Activated CD4-positive, alpha-beta T cell treated with anti-CD3 and anti-CD28 coated beads for 36 hours (primary cell): ENCODE measurements at places on chromosomes 2 and 18.

DNA sequence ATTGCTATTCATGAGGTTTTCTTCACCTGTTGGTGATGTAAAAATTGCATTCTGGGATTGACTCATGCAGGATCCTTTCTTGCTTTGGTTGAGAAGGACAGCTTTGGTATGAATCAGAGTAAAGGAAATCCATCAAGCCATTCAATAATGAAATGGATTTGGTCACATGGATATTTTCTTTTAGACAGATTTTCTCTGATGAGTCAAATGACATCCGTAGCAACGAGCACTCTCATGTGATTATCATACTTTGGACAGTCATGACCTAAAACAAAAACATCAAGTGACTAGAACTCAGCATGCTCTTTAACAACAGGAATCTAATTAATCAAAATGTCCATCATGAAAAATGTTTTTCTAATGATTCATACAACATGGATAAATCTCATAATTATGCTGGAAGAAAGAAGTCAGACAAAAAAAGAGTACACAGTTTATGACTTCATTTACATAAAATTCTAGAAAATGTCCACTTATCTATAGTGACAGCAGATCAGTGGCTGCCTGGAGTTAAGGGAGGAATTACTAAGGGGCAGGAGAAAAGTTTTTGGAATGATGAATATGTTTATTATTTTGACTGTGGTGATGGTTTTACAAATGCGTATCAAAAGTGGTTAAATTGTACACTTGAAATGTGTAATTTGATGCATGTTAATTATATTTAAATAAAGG lies 30.7 kb downstream of the TRAK2 start:
- DNase-seq = no peak

DNA sequence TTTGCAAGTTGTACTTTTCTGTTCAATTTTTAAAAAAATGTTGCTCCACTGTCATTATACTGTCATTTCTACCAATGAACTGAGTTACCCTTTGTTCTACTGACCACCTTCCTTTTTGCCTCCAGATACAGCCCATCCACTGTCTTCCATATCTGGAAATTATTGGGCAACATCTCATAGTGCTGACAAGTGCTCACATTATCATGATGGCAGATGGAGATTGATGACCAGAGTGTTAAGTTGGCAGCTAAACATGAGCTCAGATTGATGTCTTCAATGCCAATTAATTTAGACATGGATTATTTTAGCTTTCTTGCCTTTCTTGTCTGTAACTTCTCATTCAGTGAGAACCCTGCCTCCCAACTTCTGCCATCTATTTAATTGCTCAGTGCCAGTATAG lies 76.6 kb downstream of the KIAA1328 start:
- no peak for DNase-seq

DNA sequence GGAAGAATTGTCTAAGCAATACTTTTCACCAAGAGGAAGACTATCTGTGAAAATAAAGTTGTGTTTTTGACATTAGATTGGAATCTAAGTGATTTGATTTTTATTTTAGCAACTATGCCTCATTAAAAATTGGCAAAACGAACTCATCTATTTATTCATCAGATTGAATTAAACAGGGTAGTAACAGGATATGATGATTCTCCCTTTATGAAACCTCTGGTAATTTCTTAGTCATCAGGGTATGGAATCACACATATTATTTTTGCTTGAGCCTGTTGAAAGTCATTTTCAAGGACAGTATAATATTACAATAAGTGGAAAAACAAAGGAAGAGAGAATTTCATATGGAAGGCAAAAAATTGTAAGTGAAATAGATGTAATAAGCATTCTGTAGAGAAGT lies 22.0 kb downstream of the ZNF804A start:
- no peak for DNase-seq

DNA sequence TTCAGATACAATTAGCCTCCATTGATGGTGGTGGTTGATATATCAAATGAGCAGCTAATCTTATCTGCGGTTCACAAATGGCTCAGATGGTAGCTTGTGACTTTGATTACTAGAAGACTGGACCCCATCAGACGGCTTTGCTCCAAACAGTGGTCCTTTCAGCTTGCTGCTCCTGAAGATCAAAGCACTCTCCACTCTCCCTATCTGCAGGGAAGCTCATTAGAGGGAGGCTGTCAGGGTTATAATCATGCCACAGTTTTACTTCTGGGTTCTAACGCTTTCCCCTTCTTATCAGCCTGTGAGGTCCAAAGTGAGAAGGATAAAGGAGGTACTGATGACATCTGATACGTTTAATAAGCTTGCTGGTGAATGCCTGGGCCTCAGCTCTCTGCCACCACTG lies 247.1 kb upstream of the NT5C1B start:
- DNase-seq = no peak

GRCh38 chr2:215615803-215616174 lies 179.9 kb upstream of the FN1 start:
- no peak for DNase-seq

DNA sequence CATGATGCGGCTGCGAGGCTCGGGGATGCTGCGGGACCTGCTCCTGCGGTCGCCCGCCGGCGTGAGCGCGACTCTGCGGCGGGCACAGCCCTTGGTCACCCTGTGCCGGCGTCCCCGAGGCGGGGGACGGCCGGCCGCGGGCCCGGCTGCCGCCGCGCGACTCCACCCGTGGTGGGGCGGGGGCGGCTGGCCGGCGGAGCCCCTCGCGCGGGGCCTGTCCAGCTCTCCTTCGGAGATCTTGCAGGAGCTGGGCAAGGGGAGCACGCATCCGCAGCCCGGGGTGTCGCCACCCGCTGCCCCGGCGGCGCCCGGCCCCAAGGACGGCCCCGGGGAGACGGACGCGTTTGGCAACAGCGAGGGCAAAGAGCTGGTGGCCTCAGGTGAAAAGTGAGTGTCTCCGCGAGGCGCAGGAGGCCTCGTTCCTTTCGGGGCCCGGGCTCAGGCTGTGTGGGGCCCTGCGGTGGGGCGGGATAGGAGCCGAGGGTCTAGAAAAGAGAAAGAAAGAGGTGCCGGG lies 520 bp downstream of the GLS start:
- no peak for DNase-seq

DNA sequence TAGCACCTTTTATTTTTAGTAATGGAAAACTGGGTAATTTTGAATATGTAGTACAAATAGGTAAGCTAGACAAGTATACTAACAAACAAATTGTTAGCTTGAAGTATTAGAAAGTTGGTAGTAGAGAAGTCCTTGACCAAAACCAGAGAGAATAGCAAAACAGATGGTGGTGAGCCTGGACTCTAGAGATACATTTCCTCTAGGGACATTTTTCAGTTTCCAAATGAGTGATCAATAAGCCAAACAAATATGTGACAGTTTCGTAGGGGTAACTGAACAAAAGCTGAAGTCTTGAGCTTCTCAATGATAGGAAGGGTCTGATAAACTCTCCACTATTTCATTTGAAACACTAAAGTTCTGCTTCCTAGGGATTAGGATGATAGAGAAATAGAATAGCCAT lies 692.0 kb upstream of the FAM98A start:
- DNase-seq = no peak

DNA sequence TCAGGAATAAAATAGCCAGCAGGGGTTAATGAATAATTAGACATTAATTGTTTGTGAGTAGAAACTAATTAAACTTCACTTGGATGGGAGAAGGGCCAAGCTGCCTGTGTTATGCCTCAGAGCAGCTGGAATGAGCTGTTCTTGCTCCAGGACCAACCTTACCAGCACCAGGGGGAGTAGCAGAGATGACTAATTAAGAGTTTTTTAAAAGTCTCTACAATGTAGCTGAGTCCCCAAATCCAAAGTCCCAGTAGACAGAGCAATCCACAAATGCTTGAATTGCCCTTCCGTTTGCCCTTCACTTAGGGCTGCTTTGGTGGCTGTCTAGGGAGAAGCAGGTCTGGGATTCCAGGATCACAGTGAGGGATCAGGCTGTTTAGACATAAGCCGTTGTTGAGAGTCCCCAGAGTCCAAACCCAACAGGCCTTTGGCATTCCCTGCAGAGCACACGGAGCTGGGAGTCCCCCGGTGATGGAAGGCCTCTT lies 59.4 kb downstream of the RHOB start:
- DNase-seq = no peak

DNA sequence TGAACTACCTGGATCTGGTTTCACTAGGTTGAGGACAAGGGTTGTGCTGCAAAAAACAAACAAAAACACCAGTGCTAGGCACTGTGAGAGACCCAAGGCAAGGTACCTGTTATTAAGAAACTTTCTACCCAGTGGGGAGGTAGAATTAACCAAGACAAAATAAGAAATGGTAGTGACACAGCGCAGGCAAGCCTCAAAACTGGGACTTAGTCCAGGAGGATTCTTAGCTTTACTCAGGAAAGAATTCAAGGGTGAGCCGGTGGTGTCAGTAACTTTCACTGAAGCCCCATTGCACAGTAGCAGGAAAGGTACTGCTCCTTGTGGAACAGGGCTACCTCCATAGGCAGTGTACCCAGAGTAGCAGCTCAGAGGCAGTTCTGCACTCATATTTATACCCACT lies 131.6 kb downstream of the SCG2 start:
- DNase-seq = no peak

DNA sequence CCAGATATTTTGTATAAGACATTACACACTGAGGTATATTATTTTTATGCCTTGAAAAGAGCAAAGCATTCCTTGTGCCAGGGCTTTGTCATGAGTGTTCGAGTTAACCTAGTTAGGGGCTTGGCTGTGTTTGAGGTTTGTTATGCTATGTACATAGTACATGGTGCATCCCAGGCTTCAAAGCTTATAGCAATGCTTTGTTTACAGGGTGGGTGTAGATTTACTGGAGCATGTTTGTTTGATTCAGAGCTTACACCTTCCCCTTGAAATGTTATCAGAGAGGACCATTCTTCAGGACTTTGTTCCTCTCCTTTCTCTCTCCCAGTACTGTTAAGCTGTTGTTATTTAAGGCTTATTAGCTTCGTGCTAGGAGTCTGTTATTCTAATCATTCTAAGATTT lies 738.7 kb upstream of the LRRTM4 start:
- no peak for DNase-seq

DNA sequence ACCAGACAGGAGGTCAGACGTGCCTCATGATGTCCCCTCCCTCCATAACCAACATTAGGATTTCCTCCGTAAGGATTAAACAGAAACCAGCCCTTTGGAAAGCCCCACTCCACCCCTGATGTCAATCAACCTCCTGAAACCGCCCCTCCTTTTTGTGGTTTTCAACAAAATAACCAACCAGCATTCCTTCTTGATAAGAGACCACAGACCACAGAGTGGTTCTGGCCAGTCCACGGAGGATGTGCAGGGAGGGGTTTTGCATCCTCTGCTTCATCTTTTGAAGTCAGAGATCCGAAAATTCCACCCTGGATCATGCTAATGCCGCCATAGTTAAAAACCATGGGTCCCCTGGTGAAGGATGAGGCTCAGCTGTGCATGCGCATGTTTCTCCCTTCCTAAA lies 180.0 kb upstream of the CCDC150 start:
- DNase-seq = no peak

DNA sequence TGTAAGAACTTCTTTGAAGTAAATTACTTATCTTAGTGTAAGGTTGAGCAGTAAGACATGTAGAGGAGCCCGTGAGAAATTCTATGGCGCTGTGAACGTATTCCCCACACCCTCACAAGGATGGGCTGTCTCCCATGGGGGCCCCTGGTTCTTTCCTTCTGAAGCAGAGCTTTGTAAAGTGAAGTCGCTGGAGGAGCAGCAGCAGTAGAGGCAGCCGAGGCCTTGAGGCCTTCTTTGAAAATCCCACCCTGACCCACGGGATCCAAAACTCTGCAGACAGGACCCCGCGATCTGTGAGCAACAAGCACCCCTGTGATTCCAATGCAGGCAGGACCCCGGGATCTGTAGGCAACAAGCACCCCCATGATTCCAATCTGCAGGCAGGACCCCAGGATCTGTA lies 23.8 kb upstream of the SNTG2 start:
- no peak for DNase-seq

- no peak for DNase-seq
Measured at GRCh38 chr2:217743966-217744761, 258.6 kb downstream of the TNS1 start.

- no peak for DNase-seq
Measured at GRCh38 chr2:15642815-15643500, 51.3 kb downstream of the DDX1 start.

DNA sequence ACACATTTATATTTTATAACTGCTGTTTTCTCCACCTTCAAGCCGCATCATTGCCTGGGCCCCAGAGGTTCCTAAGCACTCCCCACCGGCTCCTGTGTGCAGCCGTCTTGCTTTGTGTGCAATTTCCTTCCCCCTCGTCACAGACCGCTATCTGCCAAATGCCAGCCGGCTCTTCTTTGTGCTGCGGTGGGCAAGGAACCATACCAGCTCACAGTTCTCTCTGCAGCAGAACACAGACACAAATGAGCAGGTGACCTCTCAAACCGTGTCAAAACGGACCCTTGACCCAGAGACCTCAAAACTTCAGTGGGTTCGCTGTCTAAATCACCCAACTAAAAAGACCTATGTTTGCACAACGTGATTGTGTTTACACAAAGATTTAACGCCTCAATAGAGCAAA lies 58.2 kb downstream of the KLF7 start:
- DNase-seq = peak; percentile 18

GRCh38 chr2:216090369-216090786 lies 8.7 kb downstream of the TMEM169 start:
- no peak for DNase-seq

- DNase-seq = no peak
Measured at GRCh38 chr2:74576211-74576862, 21.8 kb downstream of the DOK1 start.

DNA sequence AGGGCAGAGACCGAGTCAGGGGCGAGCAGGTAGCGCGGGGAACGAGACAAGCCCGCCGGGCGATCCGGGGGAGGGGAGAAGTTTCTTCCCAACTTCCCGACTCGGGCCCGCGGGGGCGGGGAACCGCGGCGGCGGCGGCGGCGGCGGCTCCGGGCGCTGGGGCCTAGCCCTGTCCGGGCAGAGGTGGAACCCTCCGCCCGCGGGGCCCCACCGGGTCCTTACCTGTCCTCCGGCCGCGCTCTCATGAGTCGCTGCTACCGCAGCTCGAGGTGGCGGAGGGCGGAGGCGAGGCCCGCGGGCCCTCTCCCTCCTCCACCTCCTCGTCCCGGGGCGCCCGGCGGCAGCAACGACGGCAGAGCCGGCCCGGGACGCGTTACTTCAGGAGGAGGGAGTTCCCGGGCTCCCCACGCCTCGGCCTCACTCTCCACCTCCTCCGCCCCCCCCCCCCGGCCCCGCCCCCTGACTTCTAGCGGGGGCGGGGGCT lies at the start of gene YES1:
Gene YES1, minus strand, starts transcription at position 351 of the 484 bp plus-strand sequence. CDS start 55,415 bp downstream, outside the sequence.
- peak; percentile 84 for DNase-seq
